ENCODE measurements at places on chromosomes 13 and 19.

- DNase-seq = peak; percentile 20
Observed at GRCh38 chr13:69324090-69324886, 783.3 kb upstream of the ATXN8OS start.

GRCh38 chr13:29756506-29756905, 93.9 kb downstream of the UBL3 start:
- no peak for DNase-seq

DNA sequence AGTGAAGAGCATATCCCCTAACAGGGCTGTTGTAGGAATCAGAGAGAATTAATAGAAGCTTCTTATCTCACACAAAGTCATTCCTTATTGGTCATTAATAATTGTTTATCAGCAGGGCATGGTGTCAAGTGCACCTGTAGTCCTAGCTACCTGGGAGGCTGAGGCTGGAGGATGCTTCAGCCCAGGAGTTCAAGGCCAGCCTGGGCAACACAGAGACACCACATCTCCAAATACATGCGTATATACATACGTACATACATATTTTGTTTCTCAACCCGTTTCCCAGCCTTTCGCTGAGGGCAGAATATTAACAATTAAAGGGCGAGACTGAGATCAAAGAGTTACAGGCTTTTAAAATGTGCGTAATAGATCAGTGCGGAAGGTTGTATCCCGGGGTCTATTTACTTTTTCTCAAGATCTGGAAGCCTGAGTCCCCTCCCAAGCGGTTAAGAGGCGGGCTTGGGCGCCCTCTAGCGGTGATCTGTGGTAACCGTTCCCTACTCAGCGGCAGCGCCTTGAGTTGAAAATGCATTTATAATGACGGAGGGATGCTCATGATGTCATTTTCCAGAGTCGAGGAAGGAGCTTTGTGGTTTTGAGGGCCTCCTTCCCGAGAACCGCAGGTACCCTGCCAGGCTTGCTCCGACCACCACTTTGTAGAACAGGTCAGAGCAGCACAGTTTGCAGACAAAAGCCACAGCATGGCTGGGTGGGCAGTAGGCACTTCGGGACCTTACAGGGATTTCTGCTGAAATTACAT, 169.6 kb upstream of the GPR12 start:
- DNase-seq = peak; percentile 10

DNA sequence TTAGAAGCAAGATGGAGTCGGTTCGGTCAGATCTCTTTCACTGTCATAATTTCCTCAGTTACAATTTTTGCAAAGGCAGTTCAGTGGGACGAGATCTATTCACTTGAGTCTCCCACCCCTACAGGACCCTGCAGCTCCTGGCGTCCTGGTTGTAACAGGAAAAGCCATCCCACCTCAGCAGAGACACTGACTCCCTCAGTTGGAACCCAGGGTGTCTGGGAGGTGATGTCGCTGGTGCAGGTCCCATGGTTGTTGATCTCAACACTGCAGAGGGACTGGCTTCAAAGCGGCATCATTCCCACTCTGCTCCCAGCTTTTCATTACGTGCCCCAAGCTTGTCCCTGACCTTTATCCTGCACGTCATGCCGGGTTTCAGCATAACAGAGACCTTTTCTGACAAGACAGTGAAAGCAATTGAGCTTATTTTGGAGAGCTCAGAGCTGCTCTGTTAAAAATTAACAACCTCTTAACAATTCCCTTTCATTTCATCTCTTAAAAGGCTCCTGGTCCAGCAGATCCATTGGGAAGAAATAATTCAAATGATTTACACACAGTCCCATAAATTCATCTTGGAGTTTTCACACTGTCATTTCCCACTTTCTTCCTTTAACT, 17.6 kb upstream of the COG3 start:
- DNase-seq = no peak

DNA sequence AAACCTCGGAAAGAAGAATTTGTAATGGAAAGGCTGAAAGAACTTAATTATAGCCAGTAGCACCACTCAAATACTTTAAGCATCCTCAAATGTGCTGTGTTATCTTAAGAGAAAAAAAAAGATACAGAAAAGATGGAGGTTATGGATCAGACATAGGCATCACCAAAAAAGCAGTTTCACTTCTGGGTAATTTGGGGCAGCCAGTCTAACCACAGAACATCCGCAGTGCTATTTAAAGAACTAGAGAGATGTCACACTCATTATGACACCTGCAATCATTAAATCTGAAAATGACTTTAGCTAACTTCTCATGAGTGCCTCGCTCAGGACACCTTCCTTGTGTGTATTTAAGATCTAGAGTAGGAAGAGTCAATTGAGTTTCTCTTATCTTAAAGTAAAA, 211.8 kb downstream of the RBM26 start:
- DNase-seq = no peak

Measured in DMS 273 treated with DMSO at 0.1 percent for 48 hours (cell line).